ENCODE measurements at places on chromosomes 6 and 20.

- DNase-seq: no peak
Measured at GRCh38 chr6:159053781-159054398, 9.1 kb upstream of the TAGAP start.

- DNase-seq: no peak
Measured at GRCh38 chr6:145225500-145225899, 509.8 kb downstream of the EPM2A start.

GRCh38 chr6:129583866-129584265, 126.1 kb downstream of the ARHGAP18 start:
- DNase-seq: no peak

DNA sequence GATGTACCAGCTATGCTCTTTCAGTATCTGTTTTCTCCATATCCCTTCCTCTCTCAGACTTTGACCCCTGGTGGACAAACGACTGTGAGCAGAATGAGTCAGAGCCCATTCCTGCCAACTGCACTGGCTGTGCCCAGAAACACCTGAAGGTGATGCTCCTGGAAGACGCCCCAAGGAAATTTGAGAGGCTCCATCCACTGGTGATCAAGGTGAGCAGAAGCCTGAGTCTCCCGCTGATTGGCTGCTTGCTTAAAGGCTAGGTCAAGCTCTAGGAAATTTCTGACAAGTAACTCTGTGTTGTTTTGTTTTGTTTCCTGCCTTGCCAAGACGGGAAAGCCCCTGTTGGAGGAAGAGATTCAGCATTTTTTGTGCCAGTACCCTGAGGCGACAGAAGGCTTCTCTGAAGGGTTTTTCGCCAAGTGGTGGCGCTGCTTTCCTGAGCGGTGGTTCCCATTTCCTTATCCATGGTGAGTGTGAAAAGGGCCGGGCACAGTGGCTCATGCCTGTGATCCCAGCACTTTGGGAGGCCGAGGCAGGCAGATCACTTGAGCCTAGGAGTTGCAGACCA, 28.6 kb downstream of the C6orf89 start:
- no peak for DNase-seq

DNA sequence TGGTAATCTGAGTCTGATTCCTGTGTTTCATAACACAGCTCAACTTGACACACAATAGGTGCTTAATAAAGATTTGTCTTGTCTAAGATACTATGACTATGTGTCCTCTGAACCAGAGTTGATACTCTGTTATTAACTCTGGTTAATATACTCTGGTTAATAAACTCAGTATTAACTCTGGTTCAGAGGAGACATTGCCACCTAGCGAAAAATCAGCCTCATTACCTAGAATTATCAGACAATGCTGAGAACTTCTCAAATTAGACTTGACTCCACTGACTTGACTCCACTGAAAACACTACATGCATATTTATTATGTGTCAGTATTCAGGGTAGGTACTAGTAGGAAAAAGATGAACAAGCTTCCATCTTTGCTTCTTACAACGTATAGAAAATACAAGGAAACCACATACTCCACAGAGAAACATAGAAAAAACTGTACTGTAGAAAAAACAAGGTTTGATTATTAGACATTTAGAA, 73.9 kb downstream of the AHI1 start:
- DNase-seq: no peak
